ENCODE measurements at places on chromosomes 2 and 18. TPM values are rescaled to one million over a fixed set of nuclear protein-coding genes. Genes with fewer than 3 reads are reported as not detected.

- DNase-seq, result peak; percentile 78
These were observed 262.9 kb downstream of the AFF3 start for GRCh38 chr2:99879481-99879880.

- DNase-seq, result no peak
These were observed 608.3 kb downstream of the GALR1 start for GRCh38 chr18:77857678-77858655.

The APOB gene
- not detected for total RNA-seq

The DCC gene
- not detected for total RNA-seq

The MAPRE3 gene
- 6.5 TPM for total RNA-seq

Data from renal cortical epithelial cell (primary cell).